NCI-H2081 treated with DMSO at 0.1 percent for 48 hours (cell line): ENCODE measurements at places on chromosomes 4 and X.

DNA sequence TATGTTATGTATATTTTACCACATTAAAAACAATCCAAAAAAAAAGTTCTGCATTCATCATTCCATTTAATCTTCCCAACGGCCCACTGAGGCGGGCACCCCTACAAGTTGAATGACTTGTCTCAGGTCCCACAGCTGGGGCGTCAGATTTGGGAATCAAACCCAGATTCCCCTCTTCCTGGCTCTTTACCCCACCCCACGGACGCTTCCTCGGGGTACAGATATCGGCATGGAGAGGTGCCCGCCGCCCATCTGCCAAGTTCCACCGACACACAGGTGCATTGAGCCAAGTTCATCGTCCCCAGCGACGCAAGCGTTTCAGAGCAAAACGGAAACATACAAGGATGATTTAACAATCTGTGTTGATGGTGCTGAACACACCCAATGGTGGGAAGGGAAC is 36.9 kb upstream of the MAN2B2 start:
- DNase-seq: no peak

DNA sequence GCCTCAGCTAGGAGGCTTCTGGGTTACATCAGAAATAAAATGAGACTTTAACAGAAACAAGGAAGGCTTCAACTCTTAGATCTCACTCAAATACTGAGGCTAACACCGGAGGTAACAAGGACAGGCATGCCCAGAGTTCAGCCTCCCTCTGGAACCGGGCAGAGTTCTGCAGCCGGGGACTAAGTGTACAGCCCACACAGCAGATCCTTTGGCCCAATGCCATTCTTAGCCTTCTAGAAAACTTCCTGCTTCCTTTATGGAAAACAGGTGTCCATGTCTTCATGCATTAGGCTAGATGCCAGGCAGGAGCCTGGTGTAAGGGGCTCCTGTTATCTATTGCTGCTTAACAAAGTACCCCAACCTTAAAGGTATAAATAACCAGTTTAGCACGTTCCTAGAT is 369.7 kb downstream of the BCOR start:
- DNase-seq: no peak

DNA sequence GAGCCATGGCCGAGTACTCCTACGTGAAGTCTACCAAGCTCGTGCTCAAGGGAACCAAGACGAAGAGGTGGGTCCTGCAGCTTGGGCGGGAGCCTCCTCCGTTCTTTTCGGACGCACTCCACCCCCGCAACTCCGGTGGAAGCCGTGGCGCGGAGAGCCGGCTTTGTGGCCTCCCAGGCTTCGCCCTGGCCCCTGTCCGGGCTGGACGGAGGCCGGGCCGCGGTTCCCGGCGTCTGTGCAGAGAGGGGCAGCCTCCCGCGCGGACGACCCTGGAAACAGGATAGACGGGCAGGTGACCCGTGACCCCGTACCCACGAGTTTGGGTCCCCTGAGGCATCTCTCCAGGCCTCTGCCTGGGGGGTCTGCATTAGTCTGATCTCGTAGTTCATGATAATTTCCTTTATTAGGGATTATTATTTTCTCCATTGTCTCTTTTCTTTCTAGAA is 356 bp downstream of the FRG1 start:
- no peak for DNase-seq

DNA sequence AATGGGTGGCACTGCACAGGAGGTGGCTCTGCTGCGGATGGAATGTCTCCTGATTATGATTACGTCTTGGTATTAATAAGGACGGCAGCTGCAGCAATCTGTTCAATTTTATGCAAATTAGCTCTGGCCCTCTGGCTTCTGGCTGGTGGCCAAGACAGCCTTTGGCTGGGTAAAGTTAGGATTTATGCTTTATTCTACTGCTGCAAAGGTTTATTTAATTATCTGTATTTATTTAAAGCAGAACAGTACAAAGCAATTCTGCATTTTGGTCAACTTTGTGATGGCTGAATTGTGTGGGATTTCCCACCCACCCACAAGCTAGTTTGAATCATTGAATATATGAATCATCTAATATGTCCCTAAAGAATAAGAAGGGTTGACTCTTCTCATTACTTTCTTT is 745.6 kb upstream of the FAM241A start:
- peak; percentile 8 for DNase-seq

DNA sequence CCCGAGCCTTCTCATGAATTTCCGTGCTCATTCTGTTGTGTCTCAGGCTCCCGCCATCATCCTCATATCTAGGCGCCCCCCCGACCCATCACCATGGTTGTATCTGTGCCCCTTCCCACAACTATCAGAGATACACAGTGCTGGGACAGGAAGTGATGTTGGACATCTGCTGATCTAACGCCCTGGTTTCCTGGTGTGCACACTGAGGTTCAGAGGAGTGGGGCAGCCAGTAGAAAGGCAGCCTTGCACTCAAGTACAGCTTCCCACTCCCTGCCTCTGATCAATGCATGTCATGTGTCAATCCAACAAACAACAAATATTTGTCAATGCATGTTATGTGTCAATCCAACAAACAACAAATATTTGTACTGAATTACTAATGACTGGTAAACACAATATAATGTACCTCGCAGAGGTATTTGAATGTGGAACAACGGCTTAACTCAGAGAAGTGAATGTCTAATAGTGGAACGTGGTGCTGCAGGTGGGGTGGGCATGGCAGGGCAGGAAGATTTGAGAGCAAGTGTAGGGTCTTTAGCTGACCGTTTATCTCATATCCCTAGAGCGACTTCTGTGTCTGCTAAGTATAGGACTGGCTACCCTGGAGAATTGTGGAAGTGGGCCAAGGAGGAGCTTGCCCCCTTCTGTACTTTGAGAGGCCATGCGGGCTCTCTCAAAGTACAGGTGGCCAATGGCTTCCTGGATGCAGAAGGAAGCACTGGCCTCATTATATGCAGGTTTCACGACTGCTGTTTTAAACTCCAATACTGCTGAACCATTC is 10.3 kb upstream of the SEL1L3 start:
- no peak for DNase-seq

GRCh38 chrX:63434665-63435064 is 83.5 kb upstream of the SPIN4 start:
- no peak for DNase-seq
